Esophagus mucosa (tissue), 1 donor: ENCODE measurements at places on chromosomes 2 and 18. TPM values are rescaled to one million over a fixed set of nuclear protein-coding genes. Genes with fewer than 3 reads are reported as not detected.

SNTG2 gene
- 0.60 TPM for total RNA-seq

CIB4 gene
- total RNA-seq = not detected

REG3A gene
- not detected for total RNA-seq

DAW1 gene
- total RNA-seq = not detected

GRCh38 chr2:21422050-21422449, 298.3 kb downstream of the TDRD15 start:
- ATAC-seq = no peak

DNA sequence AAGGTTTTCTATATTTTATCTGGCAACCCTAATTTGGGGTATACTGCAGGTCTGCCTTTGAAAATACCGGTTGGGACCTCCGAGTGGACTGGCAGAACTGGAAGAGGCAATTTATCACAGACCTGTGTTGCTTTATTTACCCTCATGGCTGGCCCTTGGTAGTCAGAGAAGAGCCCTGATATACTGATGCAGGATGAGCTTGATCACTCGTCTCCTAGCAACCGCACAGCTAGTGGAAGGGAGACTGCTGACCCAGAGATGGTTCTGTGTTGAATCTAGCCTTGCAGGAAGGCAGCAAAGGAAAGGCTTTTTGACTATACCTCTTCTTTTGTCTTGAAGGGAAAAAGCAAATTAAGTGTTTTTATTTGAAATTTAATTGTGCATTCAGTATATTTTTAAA, 154.7 kb downstream of the EML6 start:
- ATAC-seq = no peak

DNA sequence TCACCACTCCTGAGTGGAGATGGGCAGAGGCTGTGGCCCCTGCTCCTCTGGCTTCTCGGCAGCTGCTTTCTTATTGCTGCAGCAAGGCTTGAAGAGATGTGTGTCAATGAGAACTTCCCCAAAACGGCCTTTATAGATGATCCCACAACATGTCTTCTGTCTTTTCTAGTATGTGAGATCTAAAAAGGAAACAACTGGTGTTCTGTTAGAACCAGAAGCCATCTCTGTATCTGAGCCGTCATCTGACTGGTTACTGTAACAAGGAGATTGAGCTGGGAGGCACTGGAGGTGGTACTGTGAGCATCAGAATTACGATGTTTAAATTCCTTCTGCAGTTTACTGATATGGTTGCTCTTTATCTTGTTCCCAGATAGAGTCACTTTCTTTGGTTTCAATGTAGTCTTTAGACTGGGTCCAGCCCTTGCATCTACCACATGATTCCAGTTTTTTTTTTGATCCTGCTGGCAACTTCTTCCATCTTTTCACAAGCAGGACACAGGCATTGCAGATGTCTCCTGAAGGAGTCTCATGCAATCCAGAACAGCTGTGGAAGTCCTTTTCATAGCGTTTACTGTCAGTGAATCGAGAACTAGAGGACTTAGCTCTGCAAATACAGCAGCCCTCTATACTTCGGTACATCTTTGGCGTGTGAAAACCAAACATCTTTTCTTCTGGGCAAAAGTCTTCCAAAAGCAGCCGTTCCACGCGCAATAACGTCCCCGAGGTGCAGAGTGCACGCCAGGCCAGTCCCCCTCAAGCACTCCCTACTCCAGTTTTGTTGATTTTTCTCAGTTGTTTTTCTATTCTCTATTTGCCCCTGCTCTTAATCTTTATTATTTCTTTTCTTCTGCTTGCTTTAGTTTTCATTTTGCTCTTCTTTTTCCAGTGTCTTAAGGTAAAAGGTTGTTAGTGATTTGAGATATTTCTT, 29.7 kb downstream of the TAF4B start:
- ATAC-seq = no peak

DNA sequence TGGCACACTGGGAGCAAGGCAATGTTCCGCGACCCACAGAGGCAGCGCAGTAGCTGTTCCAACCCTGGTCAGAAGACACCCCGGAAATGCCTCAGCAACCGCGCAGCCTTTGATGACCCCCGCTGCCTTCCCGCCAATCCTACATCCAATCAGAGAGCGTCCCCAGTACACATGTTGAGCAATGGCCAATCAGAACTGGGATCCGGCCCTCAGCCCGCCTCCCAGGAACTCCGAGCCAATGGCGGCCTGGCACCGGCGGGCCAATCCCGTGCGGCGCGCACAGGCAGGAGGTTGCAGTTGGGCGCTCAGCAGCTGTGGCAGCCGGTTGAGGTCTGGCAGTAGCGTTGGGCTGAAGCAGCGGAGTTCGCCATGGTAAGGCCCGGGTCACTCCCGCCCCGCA, at the start of gene TUBA3D:
TSS of gene TUBA3D (plus strand) at position 289 of the 400 bp plus-strand sequence. CDS start at position 370, 81 bp downstream.
- ATAC-seq = no peak

- no peak for ATAC-seq
Observed at GRCh38 chr2:122670897-122671296, 915.4 kb downstream of the TSN start.

- ATAC-seq = no peak
Observed at GRCh38 chr2:16526193-16526592, 139.4 kb downstream of the CYRIA start.

DNA sequence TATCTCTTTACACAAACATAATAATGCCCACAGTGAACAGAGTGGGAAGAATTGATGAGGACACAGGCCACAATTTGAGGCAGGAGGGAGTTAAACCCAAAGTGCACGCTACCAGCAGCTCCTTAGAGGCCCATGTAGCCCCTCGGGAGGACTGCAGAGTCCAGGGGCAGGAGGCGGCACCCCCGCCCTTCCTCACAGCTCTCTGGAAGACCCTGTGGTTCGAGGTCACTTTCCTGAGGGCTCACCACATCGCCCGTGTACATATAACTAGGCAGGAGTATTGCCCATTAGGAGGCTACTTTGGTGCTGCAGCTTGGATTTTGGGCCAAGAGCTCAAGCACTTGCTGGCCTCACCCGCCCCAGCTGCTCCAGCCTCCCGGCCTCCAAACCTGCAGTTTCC, 22.2 kb upstream of the CIDEA start:
- no peak for ATAC-seq

DNA sequence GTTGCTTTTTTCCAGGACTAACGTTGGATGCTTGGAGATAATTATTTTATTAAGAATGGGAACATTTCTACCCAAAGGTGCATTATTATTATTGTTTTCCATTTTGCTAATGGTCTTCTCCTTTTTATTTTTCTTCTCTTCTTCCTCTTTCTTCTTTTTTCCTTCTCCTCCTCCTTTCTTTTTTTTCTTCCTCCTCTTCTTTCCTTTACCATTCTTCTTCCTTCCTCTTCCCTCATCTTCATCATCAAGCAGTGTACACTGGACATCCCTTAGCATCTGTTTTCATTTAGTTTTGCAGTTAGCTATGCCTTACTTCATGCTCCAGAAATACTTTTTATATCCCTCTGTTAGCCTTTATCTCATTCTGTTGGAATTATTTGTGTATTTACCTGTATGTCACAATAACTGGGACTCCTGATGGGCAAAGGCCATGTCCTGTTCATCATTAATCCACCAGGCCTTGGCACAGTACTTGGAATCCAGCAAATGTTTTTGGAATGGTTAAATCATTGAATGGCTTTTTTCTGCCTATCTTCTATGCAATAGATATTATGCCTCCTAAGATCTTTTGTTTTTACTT, 162.7 kb downstream of the CAMKMT start:
- no peak for ATAC-seq

DNA sequence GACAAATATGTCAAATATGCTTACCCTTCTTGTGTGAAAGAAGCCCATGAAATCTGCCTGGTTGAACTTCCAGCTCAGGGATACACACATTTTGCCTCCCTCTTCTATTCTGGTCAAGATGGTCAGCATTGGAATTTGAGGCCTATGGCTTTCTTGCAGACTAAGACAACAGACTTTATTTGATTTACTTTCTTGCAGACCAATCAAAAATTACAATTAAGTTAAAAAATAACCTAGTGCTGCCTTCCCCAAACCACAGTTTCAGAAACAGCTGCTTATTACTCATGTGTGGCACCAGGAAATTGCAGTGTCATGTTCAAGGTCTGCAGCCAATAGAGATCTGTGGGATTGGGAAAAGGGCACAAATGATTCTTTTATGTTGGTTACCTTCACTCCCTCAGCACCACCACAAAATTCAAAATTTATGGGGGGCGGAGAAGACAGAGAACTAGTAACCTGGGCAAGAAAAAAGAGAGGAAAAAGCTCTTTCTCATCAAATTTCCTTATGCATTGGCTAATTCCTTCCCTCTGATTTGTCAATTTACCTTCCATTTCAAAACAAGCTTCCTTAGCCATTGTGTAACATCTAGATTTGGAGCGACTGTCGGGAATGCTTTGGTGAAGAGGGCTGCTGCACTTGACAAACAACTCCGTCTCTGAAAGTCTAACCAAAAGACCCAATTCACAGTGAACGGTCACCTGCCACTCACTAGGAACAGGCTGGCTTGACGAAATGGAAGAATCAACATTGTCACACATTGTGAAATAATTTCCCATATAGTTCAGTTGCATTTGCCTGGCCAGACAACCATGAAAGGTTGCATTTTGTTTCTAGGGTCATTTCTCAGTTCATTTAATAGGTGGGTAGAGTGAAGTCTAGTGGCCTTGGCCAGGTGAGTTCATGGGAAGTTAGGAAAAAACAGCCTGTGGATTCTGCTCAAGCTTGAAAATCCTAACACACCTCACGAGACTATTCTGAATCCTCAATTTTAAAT, 100.4 kb upstream of the FZD5 start:
- ATAC-seq = no peak
